ENCODE measurements at places on chromosomes 2 and 18.

GRCh38 chr2:190121971-190122370 lies 59.4 kb upstream of the MSTN start:
- no peak for DNase-seq

DNA sequence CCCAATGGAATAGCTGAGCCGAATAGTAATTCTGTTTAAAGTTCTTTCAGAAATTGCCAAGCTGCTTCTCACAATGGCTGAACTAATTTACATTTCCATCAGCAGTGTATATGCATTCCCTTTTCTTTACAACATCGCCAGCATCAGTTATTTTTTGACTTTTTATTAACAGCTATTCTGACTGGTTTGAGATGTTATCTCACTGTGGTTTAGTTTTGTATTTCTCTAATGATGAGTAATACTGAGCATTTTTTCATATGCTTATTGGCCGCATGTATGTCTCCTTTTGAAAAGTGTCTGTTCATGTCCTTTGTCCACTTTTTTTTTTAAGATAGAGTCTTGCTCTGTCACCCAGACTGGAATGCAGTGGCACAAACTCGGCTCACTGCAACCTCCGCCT lies 100.7 kb downstream of the C2orf74 start:
- DNase-seq: no peak

- peak; percentile 37 for DNase-seq
These were observed at the start of gene FHL2 for GRCh38 chr2:105398336-105399206. Gene FHL2 (minus strand): TSS chr2:105399051. CDS start chr2:105386516, 12,535 bp downstream.

GRCh38 chr2:227578642-227579041 lies 20.1 kb upstream of the SCYGR2 start:
- DNase-seq: no peak

- no peak for DNase-seq
These were observed 117.6 kb downstream of the MAP4K4 start for GRCh38 chr2:101815154-101815553.

- no peak for DNase-seq
These were observed 14.1 kb upstream of the ZSWIM2 start for GRCh38 chr2:186862869-186863709.

- DNase-seq: no peak
These were observed 69.8 kb downstream of the REV1 start for GRCh38 chr2:99420031-99420430.

DNA sequence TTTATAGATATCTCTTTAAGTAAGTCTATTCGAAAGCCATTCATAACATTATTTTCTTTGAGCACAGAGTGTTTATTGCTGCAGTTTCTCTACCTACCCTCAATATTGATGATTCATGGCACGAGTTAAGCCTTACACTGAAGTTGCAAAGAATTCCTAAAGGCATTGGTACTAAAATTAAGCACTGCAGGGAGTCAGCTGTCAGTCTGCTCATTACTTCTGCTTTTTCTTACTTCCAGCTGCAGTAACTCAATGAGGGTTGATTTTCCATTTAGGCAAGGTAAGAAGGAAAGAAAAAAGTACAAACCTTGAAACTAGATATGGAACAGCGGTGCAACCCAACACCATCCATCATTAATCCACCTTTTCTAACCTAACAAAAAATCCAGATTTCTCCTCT lies 65.2 kb downstream of the RNF152 start:
- no peak for DNase-seq

GRCh38 chr18:69889009-69889408 lies 58.7 kb downstream of the CD226 start:
- no peak for DNase-seq

DNA sequence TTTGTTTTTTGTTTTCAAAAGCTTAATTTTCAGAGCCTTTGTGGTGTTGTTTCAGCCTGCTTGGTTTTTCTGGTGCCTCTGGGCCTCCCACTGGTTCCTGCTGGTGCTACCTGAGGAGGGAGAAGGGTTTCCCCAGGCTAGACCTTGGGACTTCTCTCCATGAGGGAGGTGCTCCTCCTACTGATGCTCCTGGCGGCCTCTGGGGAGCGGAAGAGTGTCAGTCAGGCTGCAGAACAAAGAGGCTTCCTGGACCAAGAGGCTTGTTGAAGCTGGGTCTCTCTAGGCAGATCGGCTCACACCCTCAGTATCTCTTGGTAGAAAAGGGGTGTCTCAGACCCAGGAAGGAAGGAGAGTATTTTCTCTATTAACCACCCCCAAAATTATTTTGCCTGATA lies 32.2 kb downstream of the RFX8 start:
- no peak for DNase-seq

GRCh38 chr2:98004613-98005012 lies 8.9 kb upstream of the TMEM131 start:
- DNase-seq: no peak

- no peak for DNase-seq
These were observed 53.0 kb downstream of the PIEZO2 start for GRCh38 chr18:11096411-11096810.

GRCh38 chr18:56647071-56647470 lies 4.1 kb upstream of the WDR7 start:
- no peak for DNase-seq

- DNase-seq: no peak
These were observed 761 bp downstream of the ST8SIA5 start for GRCh38 chr18:46756025-46756558.

DNA sequence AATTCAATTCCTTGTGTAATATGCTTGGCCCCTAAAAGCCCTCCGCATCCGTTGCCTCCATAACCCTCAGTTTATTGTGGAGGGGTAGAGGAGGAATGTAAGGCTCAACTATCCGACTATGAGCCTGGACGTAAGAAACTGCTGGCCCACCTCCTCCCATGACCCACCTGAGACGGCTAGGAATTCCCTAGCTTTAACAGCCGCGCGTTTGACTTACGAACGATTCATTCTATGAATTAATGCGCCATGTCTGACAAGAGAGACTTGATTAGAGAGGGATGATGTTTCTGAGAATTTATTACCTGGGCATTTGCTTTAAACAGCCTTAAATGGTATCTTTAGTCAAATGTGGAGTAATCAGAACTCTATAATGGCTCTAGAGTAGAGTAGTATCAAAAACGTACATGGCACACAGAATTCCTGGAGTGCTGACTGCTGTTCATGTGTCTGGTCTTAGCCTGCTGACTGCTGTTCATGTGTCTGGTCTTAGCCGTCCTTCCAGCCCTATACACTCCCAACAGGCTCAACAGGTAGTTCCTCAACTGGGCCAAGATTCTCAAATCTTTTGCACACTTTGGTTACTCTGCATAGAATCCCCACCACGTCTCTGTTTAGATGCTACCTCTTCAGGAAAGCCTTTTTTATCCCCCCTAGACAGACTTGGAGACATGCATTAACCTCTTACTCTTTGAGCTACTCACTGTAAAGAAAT lies 899 bp upstream of the GFPT1 start:
- no peak for DNase-seq
